ENCODE measurements at places on chromosomes 12 and 14.

DNA sequence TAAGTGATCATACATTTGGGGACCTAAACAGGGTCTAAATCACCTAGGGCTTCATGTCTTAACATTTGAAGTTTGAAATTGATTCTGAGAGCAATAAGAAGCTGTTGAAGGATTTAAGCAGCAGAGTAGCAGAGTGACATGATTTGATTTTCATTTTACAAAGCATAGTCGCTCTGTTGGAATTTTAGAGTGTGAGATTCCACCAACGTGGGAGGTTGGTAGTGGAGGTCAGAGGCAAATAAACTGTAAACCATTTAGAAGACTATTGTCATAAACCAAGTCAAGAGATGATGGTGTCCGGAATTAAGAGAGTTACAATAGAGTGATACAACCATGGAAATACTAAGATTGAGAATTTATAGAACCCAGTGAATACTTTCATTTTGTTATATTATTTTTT, 52.7 kb upstream of the ZDHHC17 start:
- no peak for DNase-seq

DNA sequence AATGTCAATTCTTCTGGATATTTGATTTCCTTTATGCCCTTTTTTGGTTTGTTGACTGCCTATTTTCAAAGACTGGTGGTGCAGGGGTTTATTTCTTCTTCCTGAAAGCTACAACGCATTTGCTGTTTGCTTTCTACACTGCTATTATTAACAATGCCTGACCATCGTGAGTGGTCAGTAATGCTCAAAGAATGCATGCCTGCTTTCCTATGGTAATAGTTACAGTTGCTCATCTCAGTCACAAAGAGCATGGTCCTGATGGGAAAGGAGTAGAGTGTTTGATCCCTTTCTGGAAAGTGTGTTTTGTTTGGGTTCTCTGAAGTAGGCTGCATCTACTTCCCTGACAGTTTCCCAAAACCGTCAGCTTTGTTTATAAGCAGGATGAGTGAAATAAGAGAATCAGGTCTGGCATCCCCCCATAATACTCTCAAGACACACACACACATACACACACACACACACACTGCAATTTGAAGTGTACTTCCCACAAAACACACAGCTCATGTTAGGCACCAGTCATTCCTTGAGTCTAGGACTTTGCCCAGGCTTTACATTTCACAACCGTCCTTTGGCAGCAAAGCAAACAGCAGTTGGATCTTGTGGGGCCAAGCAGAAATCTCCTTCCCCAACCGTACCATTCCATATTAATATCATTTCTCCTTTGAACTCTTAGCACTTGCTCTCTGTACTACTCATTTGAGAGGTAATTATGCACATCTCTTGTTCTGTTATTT, 56.6 kb downstream of the SUDS3 start:
- no peak for DNase-seq

- no peak for DNase-seq
These were observed 35.8 kb downstream of the CKAP4 start for GRCh38 chr12:106211973-106212372.

DNA sequence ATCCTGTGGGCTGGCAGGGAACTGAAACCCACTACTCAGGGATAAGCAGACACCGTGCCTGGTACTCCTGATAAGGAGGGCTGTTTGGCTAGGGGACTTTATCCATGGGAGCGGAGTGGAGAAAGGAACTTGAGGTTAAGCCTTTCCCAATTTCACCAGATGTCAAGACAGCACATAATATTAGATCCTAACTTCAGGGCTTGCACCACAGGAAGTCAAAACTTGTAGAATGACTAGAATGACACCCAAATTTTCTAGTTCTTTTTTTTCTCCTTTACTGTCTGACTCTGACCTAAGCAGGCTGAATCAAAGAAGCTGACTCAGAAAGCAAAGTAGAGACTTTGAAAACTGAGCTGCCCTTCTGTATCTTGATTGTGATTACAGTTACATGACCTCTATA, 7.1 kb upstream of the CGRRF1 start:
- no peak for DNase-seq

DNA sequence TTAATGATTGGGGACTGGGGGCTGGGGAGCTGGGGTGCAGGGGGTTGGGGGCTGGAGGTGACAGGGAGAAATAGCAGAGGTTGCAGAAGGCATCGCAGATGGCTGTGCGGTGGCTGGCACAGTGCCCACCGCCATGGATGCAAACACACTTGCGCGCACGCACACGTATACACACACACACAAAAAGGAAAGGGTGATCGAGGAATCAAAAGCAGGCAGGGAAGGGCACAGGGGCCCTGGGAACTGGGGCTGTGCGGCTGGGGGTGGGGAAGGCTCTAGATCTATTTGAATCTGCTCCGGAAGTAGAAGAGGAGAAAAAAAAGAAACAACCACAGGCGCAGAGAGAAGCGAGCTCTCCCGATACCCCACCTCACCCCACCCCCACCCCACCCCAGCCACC, 39.4 kb downstream of the ZFHX2 start:
- no peak for DNase-seq
